NCI-H1930 (cell line): ENCODE measurements at places on chromosomes 6 and 20.

DNA sequence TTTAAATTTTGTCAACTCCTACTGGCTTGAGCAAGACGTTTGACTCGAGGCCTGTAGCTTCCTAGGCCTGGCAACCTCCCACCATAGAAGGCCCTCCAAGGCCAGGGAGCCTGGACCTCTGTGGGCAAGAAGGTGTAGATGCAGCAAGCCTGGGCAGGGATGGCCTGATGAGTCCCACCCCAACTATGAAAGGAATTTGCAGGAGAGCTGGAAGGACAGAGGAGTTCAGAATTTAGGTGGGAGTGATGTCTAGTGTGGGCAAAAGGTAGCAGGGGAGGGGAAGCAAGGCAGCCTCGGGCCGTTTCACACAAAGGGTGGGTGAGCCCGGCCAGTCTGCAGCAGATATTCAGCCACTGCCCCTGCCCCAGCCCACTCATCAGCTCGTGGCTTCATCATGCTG lies 245.2 kb downstream of the CDH26 start:
- no peak for DNase-seq

DNA sequence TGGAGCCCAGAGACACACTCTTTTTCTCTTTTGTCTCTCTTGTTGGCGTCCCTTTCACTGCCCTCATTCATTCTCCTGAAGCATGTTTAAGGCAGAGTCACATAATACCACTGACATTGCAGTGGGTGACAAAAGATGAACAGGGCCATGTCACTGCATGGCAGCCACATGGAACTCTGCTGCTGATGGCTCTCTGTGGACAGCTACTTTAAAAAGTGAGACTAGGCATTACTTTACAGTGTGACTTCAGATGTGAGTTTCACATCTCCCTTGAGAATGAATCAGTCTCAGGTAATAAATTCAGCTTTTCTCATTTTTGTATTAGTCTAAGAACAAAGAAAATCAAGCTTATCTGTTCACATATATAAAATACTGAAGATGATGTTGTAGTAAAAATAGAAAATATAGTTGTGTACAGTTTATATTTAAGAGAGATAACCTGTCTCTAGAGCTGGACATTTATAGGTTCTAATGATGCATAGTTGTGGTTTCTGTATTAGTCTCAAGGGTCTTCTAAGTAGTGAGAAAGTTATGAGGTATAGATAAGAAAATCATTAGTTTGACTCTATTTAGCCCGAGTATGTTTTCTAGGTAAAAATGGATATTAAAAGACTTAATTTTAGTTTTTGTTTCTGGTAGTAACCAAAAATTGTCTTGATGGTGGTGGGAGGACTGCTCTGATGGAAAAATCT lies 6.1 kb downstream of the MRS2 start:
- DNase-seq = no peak

DNA sequence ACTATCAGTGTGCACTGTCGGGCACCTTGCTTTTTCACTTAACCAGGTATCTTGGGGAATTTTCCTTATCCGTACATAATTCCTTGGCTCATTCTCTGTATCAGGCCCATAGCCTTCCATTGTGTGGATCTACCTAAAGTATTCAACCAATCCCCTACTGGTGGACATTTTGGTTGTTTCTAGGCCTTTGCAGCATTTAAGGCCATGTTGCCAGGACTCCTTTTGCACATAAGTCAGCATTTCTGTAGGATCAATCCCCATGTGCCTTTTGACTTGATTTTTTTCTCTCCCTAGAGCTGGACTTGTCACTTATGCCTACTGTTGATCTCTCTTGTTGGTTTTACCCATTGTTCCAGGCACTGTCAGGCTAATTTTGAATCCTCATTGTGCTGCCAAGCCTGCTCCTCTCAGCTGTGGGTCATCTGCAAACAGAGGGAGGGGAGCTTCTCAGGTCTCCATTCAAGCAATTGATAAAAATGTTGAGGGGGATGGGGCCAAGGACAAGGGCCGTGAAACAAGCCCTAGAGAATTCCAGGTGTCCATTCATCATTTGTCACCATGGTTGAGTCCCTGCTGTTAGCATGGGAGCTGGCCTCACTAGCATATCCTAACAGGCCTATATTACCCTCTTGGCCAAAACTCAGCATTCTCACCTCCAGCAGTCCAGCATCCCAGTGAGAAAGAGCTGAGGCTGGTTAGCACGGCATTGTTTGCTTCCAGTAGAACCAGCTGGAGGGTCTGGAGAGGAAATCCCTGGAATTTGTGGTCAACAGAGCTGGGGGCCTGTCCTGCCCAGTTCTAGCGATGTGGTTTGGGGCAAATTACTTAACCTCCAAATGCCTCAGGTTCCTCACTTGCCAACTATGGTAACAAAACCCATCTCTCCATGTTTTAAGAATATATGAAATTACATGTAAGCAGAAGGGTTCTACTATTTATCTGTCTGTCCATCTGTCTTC lies 178.4 kb downstream of the MRPL14 start:
- DNase-seq = no peak

DNA sequence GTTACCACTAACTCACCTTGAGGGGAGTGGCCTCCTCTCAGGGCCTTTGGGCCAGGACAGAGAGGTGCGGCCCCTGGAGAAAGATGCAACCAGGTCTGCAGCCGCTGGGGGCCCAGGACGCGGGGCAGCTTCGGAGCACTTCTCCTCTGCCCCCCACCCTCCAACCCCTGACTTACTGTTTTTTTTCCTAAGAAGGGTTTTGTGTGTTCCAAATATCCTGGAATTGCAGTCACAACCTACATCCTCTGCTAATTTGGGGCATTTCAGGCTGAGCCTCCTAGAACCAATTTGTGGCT lies 1.7 kb downstream of the LINC00237 start:
- no peak for DNase-seq

DNA sequence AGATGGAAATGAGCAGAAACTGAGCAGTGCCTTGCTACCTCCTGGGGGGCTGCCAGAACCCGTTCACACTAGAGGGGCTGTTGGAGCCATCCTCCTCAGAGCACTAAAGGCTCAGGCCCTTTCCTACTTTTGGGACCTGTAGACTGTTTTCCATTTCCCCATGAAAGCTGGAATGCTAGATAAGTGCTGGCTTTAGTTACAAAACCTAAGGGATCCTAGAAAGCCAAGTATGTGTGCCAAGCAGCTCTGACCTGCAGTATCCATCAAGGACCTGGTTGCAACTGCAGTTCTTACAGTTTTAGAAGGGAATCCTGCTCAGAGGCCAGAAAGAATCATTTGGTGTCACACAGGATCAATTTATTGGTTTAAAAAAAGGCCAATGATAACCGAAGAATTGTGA lies 176.7 kb upstream of the COL21A1 start:
- DNase-seq = no peak

DNA sequence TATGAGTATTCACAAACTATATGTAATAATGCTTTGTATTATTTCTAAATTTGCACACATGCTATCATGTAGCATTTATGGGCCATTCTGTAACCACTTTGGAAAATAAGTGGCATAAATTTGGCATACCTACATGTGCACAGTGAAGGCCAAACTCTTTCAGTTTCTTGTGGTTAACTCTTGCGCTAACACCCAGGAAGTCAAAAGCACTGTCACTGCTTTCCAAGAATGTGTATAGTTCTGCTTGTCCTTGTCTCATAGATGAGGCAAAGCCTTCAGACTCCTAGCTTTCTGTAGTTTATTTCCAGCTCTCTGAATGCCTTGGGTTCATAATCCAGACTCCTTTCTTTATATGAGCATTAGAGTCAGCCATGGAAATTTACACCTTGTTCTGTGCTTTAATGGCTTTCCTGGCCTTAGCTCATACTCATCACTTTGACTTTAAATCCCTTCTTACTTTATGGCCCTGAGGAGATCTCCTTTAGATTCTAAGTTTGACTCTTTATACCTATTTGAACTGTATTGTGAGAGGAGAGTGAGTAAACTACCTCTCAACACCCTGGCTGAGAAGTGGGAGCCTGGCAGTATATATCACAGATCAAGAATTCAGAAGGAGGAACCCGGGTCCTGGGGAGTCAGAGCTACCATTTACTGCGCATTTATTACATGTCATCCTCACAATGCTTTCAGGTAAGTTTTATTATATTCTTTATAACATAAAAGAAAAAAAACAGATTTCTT lies 949 bp upstream of the SLC17A3 start:
- DNase-seq = no peak

GRCh38 chr6:22041797-22042480 lies 254.9 kb downstream of the PRL start:
- DNase-seq = no peak

- DNase-seq = peak; percentile 21
Measured at GRCh38 chr6:6696867-6697531, 108.5 kb downstream of the LY86 start.

DNA sequence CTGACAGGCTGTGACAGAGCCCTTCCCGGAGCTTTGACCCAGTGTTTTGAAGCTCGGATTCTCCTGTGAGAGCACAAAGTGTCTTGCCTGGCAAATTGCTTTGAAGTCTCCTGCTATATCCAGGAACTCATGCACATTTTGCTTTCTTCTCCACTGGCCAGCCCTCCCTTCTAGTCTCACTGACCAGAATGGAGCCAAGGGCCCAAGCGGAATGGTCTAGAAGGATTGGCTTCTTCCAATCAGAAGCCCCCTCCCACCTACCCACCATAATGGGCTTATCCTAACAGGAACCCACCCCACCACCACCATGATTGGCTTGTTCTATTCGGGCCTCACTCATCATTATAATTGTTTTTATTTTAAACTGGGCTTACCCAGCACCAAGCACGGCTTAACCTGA lies 130.1 kb downstream of the PXDC1 start:
- no peak for DNase-seq

DNA sequence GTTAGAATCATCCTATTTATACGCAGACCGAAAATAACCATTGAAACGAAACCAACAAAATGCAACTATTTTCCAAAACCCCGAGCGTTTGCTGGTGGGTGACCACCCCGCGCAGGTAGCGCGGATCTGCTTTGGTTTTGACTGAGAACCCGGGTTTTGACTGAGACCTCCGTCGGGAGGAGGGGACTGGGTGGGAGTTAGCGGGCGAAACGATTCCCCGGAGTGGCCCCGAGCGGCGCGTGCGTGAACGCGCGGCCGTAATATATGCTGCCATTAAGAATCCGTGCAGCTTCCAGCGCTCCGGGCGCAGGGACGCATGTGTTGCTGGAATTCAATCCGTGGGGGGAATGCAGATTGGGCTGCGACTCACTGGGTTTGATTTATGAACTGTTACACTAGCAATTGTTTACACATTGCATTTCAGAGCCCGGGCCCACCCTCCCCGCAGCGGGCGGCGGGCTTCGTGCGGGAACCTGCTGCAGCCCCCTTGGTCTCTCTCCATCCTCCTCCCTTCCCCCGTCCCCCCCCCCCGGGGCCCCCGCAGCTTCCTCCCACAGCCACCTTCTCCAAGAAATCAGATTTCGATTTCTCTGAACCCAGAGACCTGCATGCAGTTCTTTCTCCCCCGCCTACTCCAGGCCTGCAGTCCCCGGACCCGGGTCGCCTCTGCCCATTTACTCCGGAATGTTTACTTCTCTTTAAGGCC lies 9.9 kb downstream of the NRN1 start:
- DNase-seq = peak; percentile 44

DNA sequence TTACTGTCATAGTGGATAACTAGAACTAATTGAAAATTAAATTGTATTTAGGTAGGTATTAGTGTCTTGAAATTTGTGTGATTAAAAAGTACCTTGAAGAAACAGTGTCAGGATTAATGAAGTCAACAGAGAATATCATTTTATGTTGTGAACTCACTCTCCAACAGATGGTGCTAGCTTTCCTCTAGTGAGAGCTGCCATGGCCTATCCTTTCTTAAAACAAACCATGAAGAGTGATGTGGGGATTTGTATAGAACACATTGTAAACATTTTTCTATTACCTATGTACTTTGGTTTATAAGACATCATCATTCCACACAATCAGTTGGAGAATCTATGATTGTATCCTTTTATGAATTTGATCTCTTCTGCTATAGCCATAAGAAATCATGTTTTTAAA lies 4.8 kb upstream of the SRSF12 start:
- DNase-seq = no peak
